Sigmoid colon (tissue), 7 donors: ENCODE measurements at places on chromosomes 12 and 14. TPM values are rescaled to one million over a fixed set of nuclear protein-coding genes. Genes with fewer than 3 reads are reported as not detected.
A peak's percentile ranks its signal among the peaks of the same experiment; 100 is the strongest.

BHLHE41 gene
- 6.3 TPM for total RNA-seq

- H3K36me3 ChIP-seq, result no peaks in the 10 kb centered on the region
- DNase-seq, result peak; percentile 61
- peak overlapping the region; percentile 22 for H3K4me3 ChIP-seq
- H3K27ac ChIP-seq, result peak overlapping the region; percentile 62
- no peaks in the 10 kb centered on the region for H3K4me1 ChIP-seq
- H3K27me3 ChIP-seq, result no peaks in the 10 kb centered on the region
Observed at GRCh38 chr14:75334549-75335051, 56.0 kb downstream of the FOS start.

DNA sequence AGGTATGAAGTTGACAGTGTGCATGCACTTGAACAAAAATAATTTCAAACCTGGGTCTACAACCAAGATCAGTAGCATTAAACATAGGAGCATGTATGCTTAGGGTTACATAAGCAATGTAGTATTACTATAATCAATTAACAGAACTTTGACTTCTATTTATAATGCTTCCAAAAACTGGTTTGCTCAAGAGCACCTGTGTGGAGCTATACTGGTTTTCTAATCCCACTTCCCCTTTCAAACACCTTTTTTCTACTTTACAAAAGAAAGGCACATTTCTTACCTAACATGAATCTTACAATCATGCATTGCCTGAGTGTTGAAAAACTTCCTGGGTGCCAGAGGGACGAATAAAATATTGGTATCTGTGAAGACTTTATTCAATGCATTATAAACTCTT is 72.7 kb downstream of the EFCAB11 start:
- no peak for DNase-seq
- H3K36me3 ChIP-seq, result no peaks in the 10 kb centered on the region
- H3K4me1 ChIP-seq, result no peaks in the 10 kb centered on the region
- H3K4me3 ChIP-seq, result no peak overlapping the region
- H3K27ac ChIP-seq, result no peak overlapping the region

DNA sequence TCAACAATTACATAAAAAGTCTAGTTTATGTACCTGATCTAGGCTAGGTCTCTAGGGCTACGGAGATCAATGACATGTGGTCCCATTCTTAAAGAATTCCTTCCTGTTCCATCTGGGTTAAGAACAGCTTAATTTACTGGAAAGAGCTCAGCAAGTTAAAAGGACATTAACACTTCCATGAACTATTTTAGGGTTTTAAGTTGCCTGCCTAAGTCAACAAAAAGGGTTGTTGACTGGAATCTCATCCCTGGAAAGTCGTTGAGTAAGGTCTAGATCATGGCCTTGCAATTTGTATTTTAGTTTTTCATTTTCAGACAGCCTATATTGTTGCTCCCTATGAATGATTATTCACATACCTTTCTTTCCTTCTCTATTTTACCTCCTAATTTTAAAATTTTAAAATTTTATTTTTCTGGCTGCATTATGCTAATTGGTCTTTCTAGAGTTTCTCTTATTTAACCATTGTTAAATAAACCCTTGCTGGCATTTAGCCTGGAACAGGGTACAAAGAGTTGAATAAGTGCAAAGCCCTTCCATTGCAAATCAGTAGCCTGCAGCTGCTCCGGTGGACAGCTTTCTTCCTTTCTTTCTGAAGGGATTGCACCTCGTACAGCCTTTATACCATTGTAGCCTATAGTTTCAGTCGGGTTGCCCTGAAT is 66.3 kb downstream of the VRK1 start:
- H3K36me3 ChIP-seq, result no peaks in the 10 kb centered on the region
- no peak overlapping the region for H3K27ac ChIP-seq
- no peak overlapping the region for H3K4me3 ChIP-seq
- H3K4me1 ChIP-seq, result no peaks in the 10 kb centered on the region
